GM12864 (cell line): ENCODE measurements at places on chromosomes 6 and 20.

GRCh38 chr6:14811775-14812428 lies 434.0 kb upstream of the JARID2 start:
- DNase-seq = no peak

- DNase-seq = peak; percentile 60
Observed at GRCh38 chr6:129598244-129599187, 111.5 kb downstream of the ARHGAP18 start.

DNA sequence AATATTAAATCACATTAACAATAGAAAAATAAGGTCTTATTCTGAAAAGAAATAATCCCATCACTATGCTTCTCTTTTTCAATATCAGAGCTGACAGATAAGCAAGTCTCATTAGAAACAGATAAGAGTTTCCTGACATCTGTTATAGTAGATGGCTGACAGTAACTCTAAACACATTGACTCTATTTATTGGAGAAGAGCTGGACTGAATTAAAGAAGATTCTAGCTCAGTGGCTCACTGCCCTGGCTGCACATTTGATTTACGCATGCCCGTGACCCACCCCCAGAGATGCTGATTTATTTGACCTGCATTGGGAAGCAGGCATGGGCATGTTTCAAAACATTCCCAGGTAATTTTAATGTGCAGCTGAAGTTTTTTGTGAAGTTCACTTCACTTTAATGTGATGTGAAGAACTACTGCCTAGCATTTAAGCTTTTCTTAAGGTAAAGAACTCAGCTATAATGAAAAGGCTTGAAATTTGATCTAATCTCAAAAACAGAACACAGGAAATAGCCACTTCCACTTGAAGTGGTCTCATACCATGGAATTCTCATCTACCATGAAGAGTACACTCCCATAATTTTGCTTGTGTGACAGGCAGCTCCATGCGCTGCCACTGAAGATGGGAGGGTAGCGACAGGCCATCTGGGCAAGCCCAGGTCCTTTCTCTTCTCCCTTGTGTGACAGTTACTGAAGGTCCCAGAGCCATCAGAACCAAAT lies 162.3 kb downstream of the TPBG start:
- no peak for DNase-seq

GRCh38 chr6:34312259-34312658 lies 63.5 kb upstream of the SMIM29 start:
- DNase-seq = no peak

DNA sequence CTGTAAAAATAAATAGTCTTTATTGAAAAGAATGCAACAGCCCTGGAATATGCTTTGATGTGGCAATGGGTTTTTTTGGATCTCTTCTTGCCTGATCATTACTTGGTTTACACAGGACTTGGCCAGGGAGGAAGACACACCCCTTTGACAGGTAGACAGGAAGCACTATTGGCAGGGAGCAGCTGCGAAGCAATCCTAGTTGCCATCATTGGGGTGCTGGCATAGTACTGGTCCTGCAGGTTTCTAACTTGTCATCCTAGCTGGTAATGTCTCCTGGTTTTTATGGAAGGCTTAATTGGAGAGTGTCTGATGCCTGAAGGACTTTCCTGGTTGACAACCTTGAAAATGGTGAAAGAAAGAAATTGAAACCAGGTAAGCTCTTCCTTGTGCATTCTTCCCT lies 71.2 kb upstream of the CCN6 start:
- no peak for DNase-seq

DNA sequence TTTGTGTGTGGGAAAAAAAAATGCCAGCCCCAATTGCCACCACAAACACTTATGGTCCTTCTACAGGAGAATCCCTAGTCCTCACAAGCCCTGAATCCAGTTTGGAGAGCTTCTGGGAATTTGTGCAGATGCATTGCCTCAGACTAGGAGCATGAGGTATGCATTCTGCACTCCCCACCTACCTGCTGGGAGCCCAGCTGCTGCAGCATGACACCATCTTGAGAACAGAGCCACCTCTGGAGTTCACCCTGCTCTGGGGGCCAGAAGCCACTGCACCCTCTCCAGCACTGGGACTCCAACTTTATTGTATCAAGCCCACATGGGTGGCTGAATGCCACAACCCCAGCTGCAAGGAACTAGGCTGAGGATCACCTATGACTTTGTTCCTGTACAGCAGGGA lies 568.5 kb upstream of the ID4 start:
- no peak for DNase-seq

DNA sequence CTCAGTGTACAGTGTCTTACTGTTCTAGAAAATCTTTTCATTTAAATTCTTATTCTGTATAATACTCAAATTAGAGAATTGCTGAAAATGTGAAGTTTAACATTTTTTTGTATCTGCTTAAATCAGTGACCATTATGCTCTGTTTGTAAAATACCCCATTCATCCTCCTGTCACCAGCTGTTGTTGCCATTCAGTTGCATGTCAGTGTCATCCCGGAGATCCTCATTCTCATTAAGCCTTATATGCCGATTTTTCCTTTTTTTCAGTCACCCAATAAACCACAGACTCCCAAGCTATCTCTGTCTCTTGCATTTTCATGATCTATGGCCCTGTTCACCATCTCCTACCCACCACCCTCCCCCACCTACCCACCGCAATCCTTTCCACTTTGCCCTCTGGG lies 20.4 kb downstream of the GTF2H5 start:
- DNase-seq = no peak

DNA sequence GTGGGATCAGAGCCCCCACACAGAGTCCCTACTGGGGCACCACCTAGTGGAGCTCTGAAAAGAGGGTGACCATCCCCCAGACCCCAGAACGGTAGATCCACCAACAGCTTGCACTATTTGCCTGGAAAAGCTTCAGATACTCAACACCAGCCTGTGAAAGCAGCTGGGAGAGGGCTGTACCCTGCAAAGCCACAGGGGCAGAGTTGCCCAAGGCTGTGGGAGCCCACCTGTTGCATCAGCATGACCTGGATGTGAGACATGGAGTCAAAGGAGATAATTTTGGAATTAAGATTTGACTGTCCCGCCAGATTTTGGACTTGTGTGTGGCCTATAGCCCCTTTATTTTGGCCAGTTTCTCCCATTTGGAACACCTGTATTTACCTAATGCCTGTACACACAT lies 260.4 kb downstream of the TBX18 start:
- no peak for DNase-seq
